Non-pigmented ciliary epithelial cell (primary cell): ENCODE measurements at places on chromosomes 1 and 21.

DNA sequence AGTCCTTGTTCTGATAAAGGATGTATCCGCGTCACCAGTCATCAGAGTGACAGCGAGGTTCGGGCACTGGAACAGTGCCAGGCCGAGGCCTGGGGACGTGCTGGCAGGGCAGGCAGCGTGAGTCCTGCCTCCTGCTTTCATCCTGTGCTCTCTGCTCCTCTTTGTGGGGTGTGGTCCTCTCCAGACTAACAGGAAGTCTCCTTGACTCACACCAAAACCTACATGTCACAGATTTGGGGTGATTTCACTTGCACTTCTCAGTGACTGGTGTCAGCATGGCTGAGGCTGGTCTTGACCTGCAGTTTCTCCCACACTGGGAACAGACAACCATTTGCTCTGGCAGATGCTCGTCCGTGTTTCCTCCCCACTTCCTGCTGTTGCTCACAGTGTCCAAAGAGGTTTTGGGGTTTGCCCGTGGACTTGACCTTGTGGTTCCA is 8.8 kb upstream of the NLRP3 start:
- DNase-seq = no peak

DNA sequence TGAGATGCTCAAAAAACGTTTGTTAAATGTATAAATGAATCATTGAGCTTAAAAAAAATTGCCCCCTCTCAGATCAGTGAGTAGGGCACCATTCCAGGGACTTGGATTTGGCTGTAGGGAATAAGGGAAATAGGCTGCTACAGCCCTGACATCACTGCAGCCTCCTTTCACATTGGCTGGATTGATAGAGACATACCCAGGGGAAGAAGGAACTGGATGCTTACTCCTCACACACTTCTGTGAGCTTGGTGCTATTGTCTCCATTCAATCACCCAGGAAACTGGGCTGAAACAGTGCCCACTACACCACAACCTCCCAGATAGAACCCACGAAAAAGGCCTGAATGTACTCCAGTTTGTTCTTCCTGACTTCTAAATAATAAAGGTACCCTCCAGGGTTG is 87.2 kb downstream of the TGFBR3 start:
- no peak for DNase-seq

- DNase-seq = no peak
Observed at GRCh38 chr1:201020040-201020591, 3.4 kb downstream of the KIF21B start.

GRCh38 chr1:201318504-201319340 is 35.4 kb downstream of the PKP1 start:
- DNase-seq = no peak

DNA sequence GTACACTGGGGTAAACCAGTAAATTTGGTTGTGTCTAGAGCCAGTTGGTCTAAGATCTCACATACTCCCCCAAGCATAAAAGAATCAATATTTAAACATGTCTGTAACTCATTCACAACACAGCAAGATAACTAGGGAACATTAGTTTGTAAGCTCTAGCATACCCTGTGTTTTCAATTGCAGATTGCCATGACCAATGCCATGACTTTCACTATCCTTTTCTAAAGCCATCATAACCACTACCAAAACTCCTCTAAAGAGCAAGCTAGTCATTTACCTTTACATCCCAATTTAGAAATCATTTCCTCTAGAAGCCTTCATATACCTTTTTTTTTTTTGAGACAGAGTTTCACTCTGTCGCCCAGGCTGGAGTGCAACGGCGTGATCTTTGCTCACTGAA is 56.5 kb upstream of the PLA2G4A start:
- no peak for DNase-seq
